ENCODE measurements at places on chromosomes 1 and 21.
A peak's percentile ranks its signal among the peaks of the same experiment; 100 is the strongest.

DNA sequence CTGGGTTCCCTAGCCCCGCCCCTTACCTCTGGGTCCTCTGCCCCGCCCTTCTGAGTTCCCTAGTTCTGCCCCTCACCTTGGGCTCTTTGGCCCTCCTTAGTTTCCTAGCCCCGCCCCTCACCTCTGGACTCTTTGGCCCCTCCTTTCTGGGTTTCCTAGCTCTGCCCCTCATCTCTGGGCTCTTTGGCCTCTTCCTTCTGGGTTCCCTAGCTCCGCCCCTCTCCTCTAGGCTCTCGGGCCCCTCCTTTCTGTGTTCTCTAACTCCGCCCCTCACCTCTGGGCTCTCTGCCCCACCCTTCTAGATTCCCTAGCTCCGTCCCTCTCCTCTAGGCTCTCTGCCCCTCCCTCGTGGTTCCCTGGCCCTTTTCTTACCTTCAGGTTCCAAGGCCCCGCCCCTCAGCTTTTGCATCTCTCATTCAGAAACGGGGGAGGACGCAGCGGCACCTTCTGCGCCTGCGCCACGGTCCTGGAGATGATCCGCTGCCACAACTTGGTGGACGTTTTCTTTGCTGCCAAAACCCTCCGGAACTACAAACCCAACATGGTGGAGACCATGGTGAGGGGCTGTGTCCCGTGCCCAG is 88.5 kb downstream of the PTPRU start:
- no peak for DNase-seq

GRCh38 chr1:207890136-207890738 is 20.7 kb downstream of the CD34 start:
- no peak for DNase-seq

GRCh38 chr1:62437273-62437940 is 558 bp downstream of the USP1 start:
- DNase-seq: peak; percentile 31

- DNase-seq: no peak
Observed at GRCh38 chr1:30467101-30467500, 256.3 kb downstream of the MATN1 start.

GRCh38 chr1:78274814-78275213 is 216.0 kb upstream of the PTGFR start:
- DNase-seq: no peak

DNA sequence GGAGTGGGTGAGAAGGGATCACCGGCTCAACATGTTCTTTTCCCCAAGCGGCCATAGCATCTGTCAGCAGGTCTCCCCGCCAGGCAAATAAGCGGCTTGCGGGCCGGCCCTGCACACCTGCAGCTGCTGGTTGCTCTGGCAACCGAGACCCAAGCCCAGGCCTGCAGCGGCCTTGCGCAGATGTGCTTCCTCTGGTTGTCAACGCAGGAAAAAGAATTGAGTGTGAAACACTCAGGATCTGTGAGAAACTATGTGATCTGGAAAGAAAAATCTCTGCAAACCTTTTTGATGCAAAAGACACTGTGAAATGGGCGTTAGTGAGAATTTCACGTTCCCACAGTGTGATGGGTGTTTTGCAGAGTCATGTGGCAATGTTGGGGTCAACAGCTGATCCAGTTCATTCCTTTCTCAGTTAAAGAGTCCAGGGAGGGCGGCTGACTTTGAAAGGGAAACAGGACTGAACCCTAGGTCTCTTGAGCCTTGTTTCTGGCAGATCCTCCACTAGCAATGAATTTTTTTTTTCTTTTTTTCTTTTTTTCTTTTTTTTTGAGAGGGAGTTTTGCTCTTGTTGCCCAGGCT is 28.4 kb downstream of the TOMM20 start:
- DNase-seq: no peak

- DNase-seq: no peak
Observed at GRCh38 chr21:32834211-32834915, 62.8 kb upstream of the PAXBP1 start.

DNA sequence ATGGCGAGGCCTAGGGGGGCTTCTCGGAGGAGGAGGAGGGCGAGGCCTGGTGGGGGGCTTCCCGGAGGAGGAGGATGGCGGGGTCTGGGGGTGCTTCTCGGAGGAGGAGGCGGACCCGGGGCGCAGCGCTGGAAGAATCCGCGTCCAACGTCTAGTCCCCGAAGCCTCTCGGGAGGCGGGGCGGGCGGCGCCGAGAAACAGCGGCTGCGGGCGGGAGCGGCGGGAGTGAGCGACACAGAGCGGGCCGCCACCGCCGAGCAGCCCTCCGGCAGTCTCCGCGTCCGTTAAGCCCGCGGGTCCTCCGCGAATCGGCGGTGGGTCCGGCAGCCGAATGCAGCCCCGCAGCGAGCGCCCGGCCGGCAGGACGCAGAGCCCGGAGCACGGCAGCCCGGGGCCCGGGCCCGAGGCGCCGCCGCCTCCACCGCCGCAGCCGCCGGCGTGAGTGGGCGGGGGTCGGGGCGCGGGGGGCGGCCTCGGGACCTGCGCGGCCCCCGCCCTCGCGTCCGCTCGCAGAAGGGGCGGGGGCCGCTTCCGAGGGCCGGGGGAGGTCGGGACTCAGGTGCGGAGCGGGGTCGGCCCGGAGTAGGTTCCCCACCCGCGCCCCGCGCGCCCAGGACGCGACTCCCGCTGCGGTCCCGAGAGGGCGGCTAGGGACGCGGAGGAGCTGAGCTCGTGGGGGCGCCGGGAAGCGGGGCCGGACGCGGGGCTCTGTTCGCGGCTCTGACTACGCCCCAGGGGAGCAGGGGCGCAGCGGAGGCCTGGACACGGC is at the start of gene KLHL17:
TSS of gene KLHL17 (plus strand) at position 222 of the 769 bp plus-strand sequence. CDS start at position 332, 110 bp downstream.
- DNase-seq: peak; percentile 71

- DNase-seq: no peak
Observed at GRCh38 chr1:159122005-159122621, 45.5 kb upstream of the AIM2 start.

DNA sequence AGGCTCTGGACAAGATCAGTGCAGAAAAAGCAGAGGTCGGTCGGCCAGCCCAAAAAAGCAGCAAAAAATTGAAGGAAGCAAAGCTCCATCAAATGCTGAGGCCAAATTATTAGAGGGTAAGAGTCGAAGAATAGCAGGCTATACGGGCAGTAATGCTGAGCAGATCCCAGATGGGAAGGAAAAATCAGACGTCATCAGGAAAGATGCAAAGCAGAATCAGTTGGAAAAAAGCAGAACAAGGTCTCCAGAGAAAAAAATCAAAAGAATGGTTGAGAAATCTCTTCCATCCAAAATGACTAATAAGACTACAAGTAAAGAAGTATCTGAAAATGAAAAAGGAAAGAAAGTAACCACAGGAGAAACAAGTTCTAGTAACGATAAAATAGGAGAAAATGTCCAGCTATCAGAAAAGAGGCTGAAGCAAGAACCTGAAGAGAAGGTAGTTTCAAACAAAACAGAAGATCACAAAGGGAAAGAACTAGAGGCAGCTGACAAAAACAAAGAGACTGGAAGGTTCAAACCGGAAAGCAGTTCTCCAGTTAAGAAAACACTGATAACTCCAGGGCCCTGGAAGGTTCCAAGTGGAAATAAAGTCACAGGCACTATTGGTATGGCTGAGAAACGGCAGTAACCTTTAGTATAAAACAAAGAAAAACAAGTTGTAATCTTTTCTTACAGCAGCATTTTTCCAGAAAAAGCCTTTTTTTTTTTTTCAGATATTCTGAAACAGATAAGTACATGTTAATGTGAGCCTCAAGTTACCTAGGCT is 75.7 kb downstream of the PHTF1 start:
- DNase-seq: no peak

- no peak for DNase-seq
Observed at GRCh38 chr1:192382758-192383157, 66.0 kb downstream of the RGS21 start.

GRCh38 chr1:182699393-182700350 is 15.3 kb upstream of the RGS8 start:
- no peak for DNase-seq

DNA sequence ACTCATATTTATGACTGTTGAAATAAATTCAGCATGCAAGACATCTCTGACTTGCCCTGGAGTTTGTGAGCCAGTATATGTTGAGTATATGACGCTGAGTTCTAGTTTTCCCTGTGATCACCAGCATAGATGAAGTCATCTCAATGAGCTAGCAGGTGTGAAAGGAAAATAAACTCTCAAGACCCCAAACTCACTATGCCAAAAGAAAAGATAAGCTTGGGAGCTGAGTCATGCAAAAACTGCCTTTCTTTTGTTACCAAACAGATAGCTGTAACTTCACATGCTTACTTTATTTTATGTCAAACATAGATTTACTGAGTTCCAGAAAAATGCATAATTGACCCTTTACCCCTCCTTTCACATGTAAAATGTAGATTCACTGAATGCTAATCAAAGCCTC is 52.9 kb downstream of the SERBP1 start:
- no peak for DNase-seq

- DNase-seq: no peak
Observed at GRCh38 chr1:208160259-208160819, 83.8 kb downstream of the PLXNA2 start.

DNA sequence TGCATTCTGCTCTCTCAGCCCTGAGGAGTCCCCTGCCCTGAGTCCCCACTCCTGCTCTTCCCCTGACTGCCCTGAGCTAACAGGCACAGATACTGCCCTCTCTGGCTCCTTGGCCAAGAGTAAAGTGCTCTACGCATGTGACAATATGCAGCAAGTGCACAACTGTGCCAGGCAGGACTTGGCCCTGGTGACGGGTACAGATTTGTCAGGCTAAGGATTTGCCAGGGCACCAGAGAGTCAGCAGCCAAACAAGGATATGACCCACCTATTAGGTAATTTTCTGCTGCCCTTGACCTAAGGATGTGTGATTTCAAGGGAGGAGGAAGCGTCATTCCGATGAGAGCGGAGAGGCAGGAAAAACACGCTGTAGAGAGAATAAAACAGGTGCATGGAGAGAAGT is 339.0 kb downstream of the PTPRU start:
- no peak for DNase-seq

DNA sequence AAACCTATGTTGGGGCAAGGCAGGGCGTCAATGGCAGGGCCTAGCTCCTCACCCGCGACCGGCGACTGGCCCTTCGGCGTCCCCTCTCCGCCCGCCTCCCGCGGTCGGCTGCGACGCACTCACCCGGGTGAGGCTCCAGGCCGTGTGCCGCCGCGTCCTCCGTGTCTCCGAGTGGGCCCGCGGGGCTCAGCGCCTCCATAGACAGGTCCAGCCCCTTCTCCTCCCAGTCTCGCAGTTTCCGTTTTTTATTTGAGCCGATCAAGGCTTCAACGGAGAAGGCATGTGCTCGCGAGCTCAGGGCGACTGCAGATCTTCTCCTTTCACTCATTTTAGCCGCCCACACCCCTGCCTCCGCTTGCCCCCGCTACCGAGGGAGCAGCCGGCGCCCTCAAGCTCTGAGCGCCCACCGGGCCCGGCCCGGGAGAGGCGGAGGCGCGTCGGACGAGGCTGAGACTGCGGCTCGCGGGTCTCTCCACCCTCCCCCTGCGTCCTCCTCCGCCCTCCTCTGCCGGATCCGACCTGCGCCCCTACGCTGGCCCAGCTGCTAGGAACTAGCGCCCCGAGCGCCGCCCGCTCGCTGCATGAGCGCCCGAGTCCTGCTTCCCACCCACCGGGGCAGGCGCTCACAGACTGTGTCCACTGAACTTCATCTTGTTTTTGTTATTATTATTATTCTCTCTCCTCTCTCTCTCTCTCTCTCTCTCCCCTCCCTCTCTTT is 516 bp downstream of the TBX15 start:
- no peak for DNase-seq

DNA sequence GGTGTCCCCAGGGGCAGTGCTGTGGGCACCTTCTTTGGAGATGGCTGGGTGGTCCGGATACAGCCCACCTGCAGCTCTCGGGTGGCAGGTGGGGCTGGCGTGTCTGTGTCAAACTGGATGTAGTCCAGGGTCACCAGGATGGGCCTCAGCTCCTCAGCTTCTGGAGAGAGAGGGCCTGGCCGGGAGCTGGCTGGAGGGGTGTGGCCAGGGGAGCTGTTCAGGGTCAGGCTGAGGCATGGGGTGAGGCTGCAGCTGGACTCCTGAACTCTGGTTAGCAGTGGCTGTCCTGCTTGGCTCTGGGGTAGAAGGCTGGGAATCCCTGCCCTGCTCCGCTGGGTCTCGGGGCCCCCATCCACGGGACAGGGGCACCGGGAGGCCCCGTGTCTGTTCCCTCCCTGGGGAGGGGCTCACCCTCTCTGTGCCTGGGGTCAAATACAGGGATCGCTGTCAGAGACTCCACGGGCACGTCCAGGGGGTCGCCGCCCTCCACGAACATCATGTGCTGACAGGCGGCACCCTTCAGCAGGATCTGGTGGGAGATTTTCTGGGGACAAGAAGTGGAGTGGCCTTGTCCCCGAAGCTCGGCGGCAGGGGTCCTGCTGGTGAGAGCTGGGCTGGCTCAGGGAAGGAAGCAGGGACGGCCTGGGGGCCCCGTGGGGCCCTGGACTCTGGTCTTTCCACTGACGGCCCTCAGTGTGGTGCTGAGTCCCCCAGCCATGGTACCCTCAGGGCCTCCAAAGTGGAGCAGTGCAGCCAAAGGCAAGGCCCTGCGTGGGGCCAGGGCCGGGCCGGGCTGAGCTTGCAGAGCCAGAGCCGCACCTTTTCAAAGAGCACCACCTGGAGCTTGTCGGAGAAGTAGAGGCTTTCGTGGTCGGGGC is 4.1 kb upstream of the TMEM52 start:
- no peak for DNase-seq

- DNase-seq: no peak
Observed at GRCh38 chr1:82273816-82274215, 473.1 kb downstream of the ADGRL2 start.

GRCh38 chr1:234386122-234386521 is 12.9 kb downstream of the COA6 start:
- DNase-seq: no peak

DNA sequence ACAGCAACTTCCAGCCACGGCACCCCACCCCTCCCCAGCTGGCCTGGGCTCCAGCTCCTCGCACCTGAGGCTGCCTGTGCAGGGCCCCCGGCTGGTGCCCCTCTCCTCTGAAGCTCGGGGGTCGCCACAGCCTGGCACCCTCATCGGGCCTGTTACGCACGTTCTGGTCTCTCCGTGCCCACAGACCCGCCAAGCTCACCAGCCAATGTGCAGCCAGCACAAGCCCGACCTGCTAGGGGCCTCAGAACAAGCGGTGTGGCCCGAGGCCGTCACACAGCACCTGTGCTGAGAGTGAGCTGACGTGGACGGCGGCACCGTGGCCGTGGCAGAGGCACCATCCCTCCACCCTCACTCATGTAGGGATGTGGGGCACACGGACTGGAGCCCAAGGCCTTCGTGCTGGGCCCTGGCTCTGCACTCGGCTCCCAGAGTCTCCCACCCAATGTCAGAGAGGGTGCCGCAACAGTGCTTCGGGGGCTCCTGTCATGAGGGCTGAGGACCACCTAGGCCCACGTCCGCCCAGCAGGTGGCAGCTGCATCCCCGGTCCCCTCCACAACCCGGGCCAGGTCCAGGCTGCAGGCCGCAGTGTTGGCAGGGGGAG is 4.4 kb upstream of the SAMD11 start:
- no peak for DNase-seq

DNA sequence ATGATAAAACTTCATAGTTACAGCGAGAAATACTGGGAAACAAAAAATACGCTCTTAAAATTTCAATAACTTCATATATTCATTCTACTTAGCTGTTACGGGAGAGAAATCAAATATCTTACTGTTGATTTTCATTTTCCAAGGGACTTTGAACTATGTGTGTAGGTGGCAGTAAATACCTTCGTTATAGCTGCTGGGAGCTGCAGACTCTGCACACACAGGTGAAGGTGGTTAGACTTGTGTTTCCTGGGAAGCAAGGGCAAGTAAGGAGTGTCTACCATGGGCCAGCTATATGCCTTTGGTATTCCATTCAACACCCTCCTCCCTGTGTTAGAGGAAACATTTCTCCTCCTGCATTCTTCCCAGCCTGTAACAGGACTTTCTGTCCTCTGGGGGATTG is 51.4 kb upstream of the DIRAS3 start:
- DNase-seq: no peak

- DNase-seq: no peak
Observed at GRCh38 chr1:96882096-96882495, 160.5 kb downstream of the PTBP2 start.

Measured in activated gamma-delta T cell treated with Interleukin-2 at 50 U/mL for 16 hours (primary cell).